ENCODE measurements at places on chromosomes 5 and 9.

DNA sequence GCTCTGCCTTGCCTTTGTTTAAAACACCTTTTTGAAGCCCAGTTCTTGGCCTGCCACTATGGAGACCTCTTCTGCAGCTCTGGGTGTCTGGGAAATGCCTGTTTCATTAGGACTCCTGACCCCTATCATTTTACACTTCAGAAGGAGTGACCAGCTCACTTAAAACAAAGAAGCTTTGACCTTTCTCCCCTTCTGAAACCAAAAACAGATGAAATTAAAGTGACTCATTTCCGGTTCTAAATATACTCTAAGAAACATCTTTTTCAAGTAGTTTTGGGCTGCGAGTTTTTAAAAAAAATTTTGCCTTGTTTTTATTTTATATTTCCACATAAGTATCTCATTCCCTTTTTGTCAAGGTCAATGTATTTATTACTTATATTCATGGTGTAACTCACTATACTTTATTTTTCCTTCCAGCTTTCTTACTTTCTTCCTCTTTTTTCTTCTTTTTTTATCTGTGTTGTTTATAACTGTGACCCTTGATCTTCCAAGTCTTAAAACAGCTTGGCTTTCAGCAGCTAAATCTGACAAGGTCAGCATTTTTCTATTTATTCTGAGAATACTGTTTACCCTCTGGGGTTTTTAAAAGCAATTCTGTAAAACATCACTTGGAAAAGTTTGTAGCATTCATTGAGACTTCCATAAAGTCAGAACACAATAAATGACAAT is 672.9 kb downstream of the NR2F1-AS1 start:
- no peak for DNase-seq

DNA sequence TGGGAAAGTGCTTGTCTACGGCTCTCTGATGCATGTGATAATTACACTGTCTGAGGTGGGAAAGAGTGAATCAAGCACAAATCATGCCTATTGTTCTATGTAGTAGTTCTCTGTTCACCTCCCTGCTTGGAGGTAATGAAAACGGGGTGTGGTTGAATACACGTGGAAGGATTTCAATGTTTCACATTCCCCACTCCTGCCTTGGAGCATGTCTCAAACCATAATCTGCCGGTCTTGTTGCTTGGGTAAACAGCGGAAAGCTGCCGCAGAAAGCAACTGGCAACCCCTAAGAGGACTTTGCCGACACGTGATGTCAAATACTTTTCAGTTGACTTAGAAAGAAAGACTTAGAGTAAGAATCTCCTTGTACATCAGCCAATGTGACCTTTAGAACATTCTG is 63.5 kb upstream of the MOCS2 start:
- no peak for DNase-seq

GRCh38 chr9:134365791-134366222 is 39.6 kb downstream of the RXRA start:
- DNase-seq = no peak

DNA sequence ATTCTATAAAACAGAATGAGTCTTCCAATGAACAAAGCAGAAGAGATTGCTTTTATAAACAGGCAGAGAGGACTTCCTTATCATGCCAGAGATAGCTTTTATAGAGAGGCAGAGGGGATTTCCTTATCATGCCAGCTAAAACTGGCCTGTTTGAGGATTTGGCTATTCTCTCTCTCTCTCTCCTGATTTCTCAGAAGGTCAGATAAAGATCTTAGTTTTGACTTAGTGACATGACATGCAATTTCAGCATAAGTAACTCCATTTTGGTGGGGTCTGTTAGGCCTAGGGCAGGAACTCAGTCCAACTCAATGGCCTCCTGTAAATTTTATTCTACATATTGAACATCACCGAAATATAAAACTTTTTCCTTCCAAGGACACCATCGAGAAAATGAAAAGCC is 31.5 kb upstream of the DENND4C start:
- no peak for DNase-seq

Data from NCI-H1436 treated with DMSO at 0.1 percent for 48 hours (cell line).